ENCODE measurements at places on chromosomes 2 and 18.

DNA sequence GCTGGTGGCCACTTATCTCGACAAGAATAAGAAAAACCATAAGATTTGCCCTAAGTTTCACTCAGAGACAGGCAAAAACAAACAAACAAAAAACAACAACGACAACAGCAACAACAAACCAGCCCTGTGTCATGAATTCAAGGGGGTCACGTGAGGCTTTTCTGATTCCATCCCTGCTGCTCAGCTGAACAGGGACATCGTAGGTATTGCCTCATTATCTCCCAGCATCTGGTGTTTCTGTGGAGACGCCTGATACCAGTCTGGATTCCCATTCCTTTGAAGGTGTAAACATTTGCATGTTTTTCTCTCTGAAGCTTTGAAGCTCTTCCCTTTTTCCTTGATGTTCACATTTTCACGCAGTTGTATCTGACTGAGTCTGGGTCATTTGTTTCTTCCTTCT, 117.4 kb downstream of the KCNF1 start:
- H3K27me3 ChIP-seq = no peaks in the 10 kb centered on the region
- H3K27ac ChIP-seq = no peak overlapping the region
- no peak overlapping the region for H3K4me3 ChIP-seq
- no peaks in the 10 kb centered on the region for H3K4me1 ChIP-seq
- H3K36me3 ChIP-seq = no peaks in the 10 kb centered on the region
- DNase-seq = no peak

DNA sequence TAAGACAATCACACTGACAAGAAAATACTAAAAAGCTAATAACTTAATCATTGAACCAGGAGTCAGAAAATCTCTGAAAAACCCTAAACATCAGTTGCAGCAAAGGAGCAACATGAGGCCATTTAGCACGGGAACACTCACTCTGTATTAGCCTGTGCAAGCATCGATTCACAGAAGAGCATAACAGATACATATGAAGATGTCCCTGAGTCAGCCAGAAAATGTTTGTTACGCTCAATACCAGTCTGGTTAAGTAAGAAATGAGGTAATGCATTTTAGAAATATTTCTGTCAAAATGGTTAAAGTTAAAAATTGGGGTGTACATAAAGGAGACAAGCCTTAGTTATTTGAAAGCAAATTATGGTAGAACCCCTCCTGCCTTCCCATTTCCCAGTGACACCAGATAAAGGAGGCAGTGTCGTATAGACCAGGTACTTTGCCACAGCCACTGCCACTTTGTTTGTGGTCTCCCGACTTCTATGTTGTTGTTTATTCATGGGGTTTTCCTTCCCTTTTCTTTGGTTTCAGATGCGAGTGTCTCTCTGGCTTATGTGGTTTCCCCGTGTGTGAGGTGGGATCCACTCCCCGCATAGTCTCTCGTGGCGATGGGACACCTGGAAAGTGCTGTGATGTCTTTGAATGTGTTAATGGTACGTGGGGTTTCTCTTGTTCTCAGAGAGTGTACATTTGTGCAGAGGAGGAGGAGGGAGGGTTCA, 108.6 kb downstream of the CRIM1 start:
- H3K27me3 ChIP-seq = no peaks in the 10 kb centered on the region
- no peak overlapping the region for H3K4me3 ChIP-seq
- H3K4me1 ChIP-seq = peaks cover 16% of the 10 kb centered on the region
- H3K27ac ChIP-seq = no peak overlapping the region
- no peak for DNase-seq

- no peak overlapping the region for H3K4me3 ChIP-seq
- H3K36me3 ChIP-seq = no peaks in the 10 kb centered on the region
- DNase-seq = no peak
- H3K4me1 ChIP-seq = peaks cover 13% of the 10 kb centered on the region
Observed at GRCh38 chr18:13354402-13354801, 135.8 kb downstream of the LDLRAD4 start.

- DNase-seq = no peak
- H3K27ac ChIP-seq = no peak overlapping the region
- no peak overlapping the region for H3K4me3 ChIP-seq
Observed at GRCh38 chr2:71684226-71685072, 231.1 kb downstream of the DYSF start.

GRCh38 chr2:88824951-88825350, 133.5 kb downstream of the RPIA start:
- H3K27ac ChIP-seq = no peak overlapping the region
- no peaks in the 10 kb centered on the region for H3K36me3 ChIP-seq
- no peak overlapping the region for H3K4me3 ChIP-seq
- H3K4me1 ChIP-seq = no peaks in the 10 kb centered on the region

DNA sequence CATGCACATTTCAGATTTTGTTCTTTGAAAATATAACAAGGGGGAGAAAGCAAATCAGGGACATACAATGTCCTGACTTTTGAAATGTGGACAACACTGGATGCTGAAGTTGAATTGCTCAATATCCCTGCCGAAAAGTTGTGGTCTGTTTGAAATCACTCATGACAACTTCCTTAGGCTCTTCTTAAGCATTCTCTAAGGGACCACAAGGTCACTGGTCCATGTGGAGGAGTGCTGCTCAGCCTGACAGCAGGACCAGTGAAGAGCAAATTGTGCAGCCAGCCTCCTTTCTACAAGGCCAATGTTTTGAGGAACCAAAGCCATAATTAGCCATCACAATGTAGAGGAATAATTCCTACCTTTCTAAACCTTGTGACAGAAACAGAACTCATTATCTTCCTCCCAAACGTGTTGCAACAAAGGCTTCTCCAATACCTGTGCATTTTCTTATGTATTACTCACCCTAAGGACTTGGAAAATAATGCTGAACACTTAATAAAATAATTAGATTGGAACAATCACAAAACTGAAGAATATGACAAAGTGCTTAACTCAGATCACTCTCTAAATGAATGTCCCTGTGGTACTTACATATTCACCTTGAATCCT, 1477.6 kb upstream of the NXPH2 start:
- no peaks in the 10 kb centered on the region for H3K36me3 ChIP-seq
- H3K4me3 ChIP-seq = no peak overlapping the region
- H3K27me3 ChIP-seq = no peaks in the 10 kb centered on the region
- H3K4me1 ChIP-seq = no peaks in the 10 kb centered on the region

- H3K4me3 ChIP-seq = no peak overlapping the region
- H3K36me3 ChIP-seq = no peaks in the 10 kb centered on the region
- H3K4me1 ChIP-seq = no peaks in the 10 kb centered on the region
- no peak overlapping the region for H3K27ac ChIP-seq
- peaks cover 15% of the 10 kb centered on the region for H3K27me3 ChIP-seq
Observed at GRCh38 chr2:231884438-231885140, 41.6 kb downstream of the NPPC start.

- no peaks in the 10 kb centered on the region for H3K27me3 ChIP-seq
- no peak overlapping the region for H3K4me3 ChIP-seq
- no peaks in the 10 kb centered on the region for H3K36me3 ChIP-seq
- no peak for DNase-seq
Observed at GRCh38 chr2:50355891-50356290, 676.0 kb downstream of the NRXN1 start.

DNA sequence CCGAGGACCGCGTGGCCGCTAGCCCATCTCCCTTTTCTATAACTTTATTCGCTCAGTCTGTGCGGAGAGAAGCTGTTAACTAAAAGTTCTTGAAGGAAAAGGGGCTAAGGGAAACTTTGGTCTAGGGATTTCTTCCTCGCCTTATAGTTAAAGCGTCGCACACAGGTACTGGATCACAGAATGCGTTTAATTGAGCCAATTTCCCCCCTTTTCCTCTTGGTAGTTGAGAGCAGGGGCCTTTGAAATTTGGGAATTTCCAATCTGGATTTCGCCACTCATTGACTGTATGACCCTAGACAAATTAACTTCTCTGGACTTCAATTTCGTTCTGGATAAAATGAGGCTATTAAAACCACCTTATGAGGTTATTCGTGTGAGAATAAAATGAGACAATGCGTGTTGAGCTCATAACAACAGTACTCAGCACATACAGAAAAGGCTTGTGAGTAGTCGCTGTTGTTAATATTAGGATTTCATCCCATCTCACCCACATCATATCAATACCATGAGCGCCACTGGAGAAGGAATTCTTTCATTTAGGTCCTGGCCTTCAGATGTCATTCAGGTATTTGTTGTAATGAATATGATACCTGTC, 763 bp upstream of the OLA1 start:
- H3K4me3 ChIP-seq = peak overlapping the region; percentile 84
- H3K36me3 ChIP-seq = no peaks in the 10 kb centered on the region
- H3K4me1 ChIP-seq = peaks cover 14% of the 10 kb centered on the region
- H3K27me3 ChIP-seq = no peaks in the 10 kb centered on the region
- no peak for DNase-seq

- peak within 1 kb of the TSS; percentile 97 for H3K27ac ChIP-seq
- no peaks in the 10 kb centered on the region for H3K27me3 ChIP-seq
- no peaks in the 10 kb centered on the region for H3K36me3 ChIP-seq
- peak; percentile 90 for DNase-seq
Observed at GRCh38 chr2:229922449-229923386, at the start of gene FBXO36. Gene FBXO36, plus strand, starts transcription at chr2:229922503. Its CDS starts 11 bp downstream, at chr2:229922514.

GRCh38 chr2:101265893-101266499, 13.3 kb downstream of the CNOT11 start:
- no peaks in the 10 kb centered on the region for H3K27me3 ChIP-seq
- no peak for DNase-seq
- no peaks in the 10 kb centered on the region for H3K4me1 ChIP-seq
- no peak overlapping the region for H3K4me3 ChIP-seq

DNA sequence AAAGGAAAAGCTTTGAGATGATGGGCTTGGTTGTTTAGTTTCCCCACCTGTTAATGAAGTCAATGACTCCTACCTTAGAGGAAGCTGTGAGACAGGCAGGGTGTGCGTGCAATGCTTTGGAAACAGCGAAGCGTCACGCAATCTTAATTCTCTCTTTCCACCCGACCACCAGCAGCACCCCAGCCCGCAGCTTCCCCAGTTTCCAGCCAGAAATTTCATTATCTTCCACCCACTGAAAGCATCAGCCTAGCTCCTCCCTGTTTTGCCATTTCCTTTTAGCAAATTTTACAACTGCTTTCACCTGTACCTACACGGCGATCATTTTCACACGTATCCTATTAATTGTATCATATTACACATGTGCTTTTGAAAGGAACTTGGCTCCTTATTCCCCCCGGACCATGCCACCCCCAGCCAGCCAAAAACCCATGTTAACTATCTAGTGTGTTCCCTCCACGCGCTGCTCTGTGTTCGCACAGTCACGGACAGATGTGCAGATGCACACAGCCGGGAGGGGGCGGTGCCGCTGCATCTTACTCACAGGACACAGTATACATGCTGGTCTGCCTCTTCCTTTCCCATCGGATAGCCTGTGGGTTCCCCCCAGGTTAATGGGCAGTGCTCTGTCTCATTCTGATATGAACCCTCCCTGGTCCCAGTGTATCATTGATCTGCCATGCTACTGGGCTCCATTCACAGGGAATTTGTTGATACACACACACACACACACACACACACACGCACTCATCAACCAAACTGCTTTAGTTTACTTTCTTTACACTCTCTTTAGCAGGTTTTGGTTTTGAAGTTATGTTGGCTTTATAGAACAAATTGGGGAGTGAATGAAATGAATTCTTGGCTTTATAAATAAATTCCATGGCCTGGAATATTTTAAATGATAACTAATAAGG, 22.4 kb downstream of the CYP27C1 start:
- no peaks in the 10 kb centered on the region for H3K36me3 ChIP-seq
- H3K4me1 ChIP-seq = no peaks in the 10 kb centered on the region

GRCh38 chr2:145096582-145096981, 576.7 kb upstream of the ZEB2 start:
- no peaks in the 10 kb centered on the region for H3K4me1 ChIP-seq
- no peaks in the 10 kb centered on the region for H3K27me3 ChIP-seq
- no peaks in the 10 kb centered on the region for H3K36me3 ChIP-seq
- H3K27ac ChIP-seq = no peak overlapping the region
- no peak overlapping the region for H3K4me3 ChIP-seq
- DNase-seq = no peak

GRCh38 chr2:233769260-233769659, 8.9 kb upstream of the MROH2A start:
- H3K36me3 ChIP-seq = no peaks in the 10 kb centered on the region
- no peak overlapping the region for H3K4me3 ChIP-seq
- H3K27ac ChIP-seq = no peak overlapping the region
- H3K27me3 ChIP-seq = no peaks in the 10 kb centered on the region
- no peak for DNase-seq

DNA sequence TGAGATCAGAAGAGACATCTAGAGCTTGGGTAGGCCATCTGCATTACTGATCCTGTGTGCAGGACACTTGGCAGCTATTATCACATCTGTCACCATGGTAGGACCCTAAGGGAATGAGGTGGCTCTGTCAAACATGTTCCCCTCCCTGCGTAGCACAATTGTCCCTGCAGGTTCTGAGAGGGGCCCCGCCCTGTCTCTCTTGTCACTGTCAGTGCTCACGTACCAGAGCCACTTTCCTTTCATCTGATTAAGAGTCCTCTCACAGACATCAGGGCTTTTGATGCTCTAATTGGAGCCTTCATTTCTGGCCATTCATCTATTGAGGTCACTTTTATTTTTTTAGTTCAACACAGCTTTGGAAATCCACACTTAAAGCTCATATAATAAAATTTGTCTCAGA, 38.5 kb downstream of the NEB start:
- H3K4me1 ChIP-seq = no peaks in the 10 kb centered on the region
- no peaks in the 10 kb centered on the region for H3K27me3 ChIP-seq
- no peak overlapping the region for H3K27ac ChIP-seq

GRCh38 chr18:9283791-9284190, 50.8 kb upstream of the TWSG1 start:
- DNase-seq = no peak
- no peaks in the 10 kb centered on the region for H3K27me3 ChIP-seq
- no peak overlapping the region for H3K27ac ChIP-seq
- no peaks in the 10 kb centered on the region for H3K4me1 ChIP-seq
- H3K36me3 ChIP-seq = peaks cover 6% of the 10 kb centered on the region

- H3K4me1 ChIP-seq = peaks cover 29% of the 10 kb centered on the region
- H3K27me3 ChIP-seq = no peaks in the 10 kb centered on the region
- DNase-seq = no peak
Observed at GRCh38 chr2:38371235-38371634, 5.8 kb downstream of the ATL2 start.

- no peak for DNase-seq
- H3K4me1 ChIP-seq = no peaks in the 10 kb centered on the region
- H3K4me3 ChIP-seq = no peak overlapping the region
- no peaks in the 10 kb centered on the region for H3K36me3 ChIP-seq
- H3K27me3 ChIP-seq = no peaks in the 10 kb centered on the region
Observed at GRCh38 chr18:35683021-35683420, 101.5 kb downstream of the GALNT1 start.

DNA sequence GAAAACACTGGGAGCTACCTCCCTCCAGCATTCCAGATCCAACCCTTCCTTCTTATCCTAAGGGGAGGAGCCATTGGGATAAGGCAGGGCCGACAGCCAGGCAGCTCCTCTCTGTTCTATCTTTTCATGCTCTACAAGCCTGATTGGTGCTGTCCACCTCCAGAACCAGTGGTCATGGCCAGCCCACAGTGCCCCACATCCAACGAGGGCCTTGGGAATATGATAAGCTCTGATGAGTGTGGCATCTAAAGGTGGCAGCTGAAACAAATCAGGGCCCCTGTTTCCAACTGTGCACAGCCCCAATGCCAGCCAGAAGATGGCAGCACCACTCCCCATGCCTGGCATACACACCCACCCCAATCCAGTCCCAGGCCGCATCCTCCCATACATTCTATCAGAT, 329.3 kb downstream of the C1D start:
- no peak overlapping the region for H3K27ac ChIP-seq
- H3K4me1 ChIP-seq = no peaks in the 10 kb centered on the region
- no peak overlapping the region for H3K4me3 ChIP-seq
- H3K27me3 ChIP-seq = no peaks in the 10 kb centered on the region

- H3K36me3 ChIP-seq = peaks cover 4% of the 10 kb centered on the region
Observed at GRCh38 chr18:10530852-10531251, 5.0 kb downstream of the NAPG start.
